Activated CD4-positive, alpha-beta T cell treated with anti-CD3 and anti-CD28 coated beads for 48 hours (primary cell): ENCODE measurements at places on chromosomes 13 and 19.

DNA sequence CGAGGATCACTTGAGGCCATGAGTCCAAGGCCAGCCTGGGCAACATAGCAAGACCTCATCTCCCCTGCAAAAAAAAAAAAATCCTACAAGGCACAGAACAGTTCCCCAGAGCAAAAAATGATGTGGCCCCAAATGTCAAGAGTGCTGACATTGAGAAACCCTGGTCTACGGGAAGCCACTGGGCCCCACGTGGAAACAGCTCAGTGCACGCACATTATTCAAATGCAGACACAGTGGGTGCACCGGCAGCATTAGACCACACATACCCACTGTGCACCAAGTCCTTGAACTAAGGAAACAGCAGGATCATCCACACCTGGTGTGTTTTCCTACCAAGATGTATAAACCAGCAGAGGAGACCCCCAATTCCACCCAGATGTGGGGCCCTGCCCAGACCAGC, 35.0 kb upstream of the ADGRE5 start:
- DNase-seq: no peak

GRCh38 chr19:43723588-43723987, 7.7 kb downstream of the IRGC start:
- DNase-seq: no peak

DNA sequence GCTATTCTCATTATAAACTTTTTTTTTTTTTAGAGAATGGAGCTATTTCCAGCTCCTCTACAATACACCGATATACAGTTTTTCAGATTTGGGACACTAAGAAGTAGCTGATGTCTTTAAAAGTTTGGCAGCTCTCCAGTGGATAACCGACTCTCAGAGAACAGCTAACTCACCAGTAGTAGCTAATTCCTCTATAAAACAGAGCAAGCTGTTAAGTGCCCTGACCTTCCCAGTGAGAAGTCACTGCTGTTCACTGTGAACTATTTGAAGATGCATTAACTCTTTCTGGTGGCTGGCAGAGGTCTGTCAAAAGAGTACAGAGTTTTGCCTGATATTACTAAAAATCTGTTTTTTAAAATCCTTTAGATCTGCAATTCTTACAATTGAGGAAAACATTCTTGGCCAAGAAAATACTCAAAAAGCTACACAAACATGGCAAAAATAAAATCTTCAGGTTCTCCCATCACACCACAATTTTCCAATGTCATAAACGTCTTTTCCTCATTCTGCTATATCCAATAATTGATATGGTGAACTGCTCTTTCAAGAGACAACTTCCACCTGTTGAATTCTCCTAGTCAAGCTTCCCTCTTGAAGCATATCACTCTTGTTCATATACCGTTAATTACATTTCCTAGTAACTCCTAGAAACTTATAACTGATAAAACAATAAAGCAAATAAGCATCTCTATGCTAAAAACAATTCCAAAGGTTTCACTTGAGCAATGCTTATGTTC, 44.2 kb downstream of the TBC1D4 start:
- no peak for DNase-seq

DNA sequence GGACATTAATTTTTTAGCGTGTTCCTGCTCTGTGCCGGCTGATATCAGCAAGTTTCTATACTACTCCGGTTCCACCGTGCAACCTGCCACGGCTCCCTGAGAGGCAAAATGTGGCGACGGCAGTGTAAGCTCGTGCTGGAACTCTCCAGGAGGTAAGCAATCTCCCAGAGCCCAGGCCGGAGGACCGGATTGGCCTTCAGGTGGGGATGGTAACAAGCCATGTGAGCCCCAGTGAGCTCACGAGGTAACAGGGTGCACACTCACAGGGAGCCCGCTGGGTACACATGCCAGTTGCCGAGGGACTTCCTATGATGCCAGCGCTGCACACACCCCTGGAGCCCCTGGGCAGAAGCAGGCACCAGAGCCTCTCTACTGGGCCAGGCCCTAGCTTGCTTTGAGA, 38.5 kb downstream of the NAXD start:
- DNase-seq: no peak

- no peak for DNase-seq
These were observed 619 bp downstream of the MED16 start for GRCh38 chr19:892243-892893.

- DNase-seq: peak; percentile 78
These were observed 1.3 kb upstream of the LRCH1 start for GRCh38 chr13:46551410-46552302.

DNA sequence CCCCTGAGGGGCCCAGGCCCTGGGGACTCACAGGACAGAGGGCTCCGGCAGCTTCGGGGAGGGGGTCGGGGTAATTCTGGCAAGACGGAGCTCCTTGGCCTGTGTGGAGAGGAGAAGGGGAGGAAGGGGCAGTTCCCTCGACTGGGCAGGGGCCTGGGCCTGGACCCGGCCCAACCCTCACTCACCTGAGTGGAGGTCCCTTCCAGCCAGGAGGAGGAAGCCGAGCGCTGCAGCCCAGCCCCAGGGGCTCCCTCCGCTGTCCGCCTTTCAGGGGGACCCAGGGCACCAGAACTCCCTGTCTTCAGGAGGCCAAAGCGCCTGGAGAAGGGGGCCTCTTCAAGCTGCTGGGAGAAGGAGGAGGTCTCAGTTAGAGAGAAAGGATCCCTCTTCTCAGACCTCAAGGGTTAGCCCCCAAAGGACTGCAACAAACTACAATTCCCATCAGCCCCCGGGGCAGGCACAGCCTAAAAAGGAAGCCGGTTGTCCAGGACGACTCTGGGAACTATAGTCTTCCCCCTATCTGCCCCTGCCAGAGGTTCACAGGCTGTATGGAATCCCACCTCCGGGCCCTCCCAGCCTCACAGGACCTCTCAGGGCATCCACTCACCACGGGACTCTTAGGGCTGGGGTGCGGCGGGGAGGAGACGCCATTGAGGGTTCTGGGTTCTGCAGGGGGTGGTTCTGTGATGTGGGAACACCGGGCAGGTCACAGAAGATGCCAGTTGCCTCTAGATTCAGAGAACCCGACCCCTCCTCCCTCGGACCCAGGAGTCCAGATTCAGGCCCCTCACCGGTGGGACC, 19.8 kb downstream of the EPS8L1 start:
- DNase-seq: no peak
